Stimulated activated CD4-positive, alpha-beta T cell treated with anti-CD3 and anti-CD28 coated beads, Interleukin-15, amount 100 ng/mL, for 24 hours (primary cell): ENCODE measurements at places on chromosomes 11 and 22.
A peak's percentile ranks its signal among the peaks of the same experiment; 100 is the strongest.

- no peak for DNase-seq
These were observed 3.5 kb downstream of the CRYBB1 start for GRCh38 chr22:26614322-26614721.

DNA sequence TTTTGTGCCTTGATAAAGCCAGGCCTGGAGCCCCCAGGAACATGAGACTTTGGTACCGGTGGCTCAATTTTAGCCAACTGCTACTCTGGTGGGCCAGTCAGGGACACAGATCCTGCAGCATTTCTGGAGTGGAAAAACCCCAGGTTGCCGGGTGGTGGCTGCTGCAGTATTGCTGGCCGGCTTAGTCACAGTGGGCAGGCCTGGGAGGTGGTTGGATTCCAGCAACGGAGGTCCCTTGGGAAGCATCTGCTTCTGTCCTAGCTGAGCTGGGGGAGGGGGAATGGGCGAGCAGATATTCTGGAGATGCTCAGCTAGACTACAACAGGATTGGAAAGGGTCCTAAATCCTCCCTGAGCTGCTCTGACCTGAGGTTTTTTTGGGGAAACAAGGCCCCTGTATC lies 31.6 kb upstream of the ACCSL start:
- no peak for DNase-seq

DNA sequence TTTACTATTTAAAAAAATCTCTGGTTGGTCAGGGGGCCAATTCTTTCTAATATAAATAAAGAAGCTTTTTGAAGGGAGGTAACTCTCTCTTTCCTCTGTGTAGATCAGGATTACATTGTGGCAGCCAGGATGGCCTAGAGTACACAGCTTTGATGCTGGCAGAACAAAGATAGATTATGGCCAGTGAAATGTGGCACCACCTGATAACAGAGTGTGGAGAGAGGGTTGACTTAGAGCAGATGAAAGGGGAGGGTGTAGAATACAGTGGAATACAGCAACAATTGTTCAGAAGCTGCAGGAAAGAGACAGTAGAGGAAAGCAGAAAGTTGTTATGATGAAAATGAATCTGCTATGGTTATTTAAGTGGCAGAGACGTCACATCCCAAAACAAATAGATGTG lies 99.0 kb downstream of the FAR1 start:
- DNase-seq: no peak

- DNase-seq: no peak
These were observed 114.0 kb upstream of the PLET1 start for GRCh38 chr11:112374486-112375140.

GRCh38 chr11:34643846-34644245 lies 23.0 kb downstream of the EHF start:
- DNase-seq: no peak

- no peak for DNase-seq
These were observed 277.3 kb upstream of the FAT3 start for GRCh38 chr11:91947215-91947820.

- DNase-seq: no peak
These were observed 28.8 kb downstream of the SWAP70 start for GRCh38 chr11:9692691-9693090.

- DNase-seq: no peak
These were observed 350.3 kb upstream of the MPPED2 start for GRCh38 chr11:30936491-30936890.

- DNase-seq: no peak
These were observed 53.3 kb upstream of the CLDN5 start for GRCh38 chr22:19577422-19577966.

GRCh38 chr11:116331381-116331780 lies 441.4 kb downstream of the BUD13 start:
- no peak for DNase-seq

- no peak for DNase-seq
These were observed 60.5 kb downstream of the COMMD9 start for GRCh38 chr11:36228689-36229088.

- DNase-seq: no peak
These were observed 688 bp downstream of the SERPING1 start for GRCh38 chr11:57597916-57598830.

DNA sequence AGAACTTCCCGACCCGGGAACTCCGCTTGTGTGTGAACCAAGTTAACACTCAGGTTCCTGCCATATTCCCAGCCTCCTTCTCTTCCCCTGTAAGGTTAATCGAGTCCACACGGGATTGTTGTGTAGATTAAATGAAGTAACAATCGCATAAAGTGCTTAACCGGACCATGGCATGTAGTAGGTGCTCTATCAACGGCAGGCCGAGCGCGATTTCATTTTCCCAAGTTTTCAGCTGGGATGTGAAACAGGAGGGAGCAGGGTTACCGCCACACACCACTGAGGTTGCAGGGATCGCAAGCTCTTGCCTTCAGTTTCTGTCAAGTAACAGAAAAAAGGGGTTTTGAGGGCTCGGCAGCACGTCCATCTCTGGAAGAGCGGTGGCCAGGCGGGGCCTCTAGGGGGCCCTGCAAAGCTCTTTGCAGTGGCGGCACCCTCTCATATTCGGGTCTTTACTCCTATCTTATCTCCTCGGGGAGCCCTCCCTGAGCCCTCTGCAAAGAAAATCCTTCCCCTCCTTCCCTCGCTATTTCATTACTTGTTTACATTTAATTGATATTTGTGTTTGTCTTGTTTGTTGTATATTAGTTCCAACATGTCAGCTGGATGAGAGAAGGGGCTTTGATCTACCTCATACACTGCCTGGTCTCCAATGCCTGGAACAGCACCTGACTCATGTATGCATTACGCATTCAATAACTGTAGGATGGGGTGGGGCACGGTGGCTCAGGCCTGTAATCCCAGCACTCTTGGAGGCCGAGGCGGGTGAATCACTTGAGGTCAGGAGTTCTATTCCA lies 816 bp upstream of the PLEKHA7 start:
- DNase-seq: peak; percentile 34

GRCh38 chr11:17985517-17985916 lies 27.3 kb downstream of the SERGEF start:
- no peak for DNase-seq

DNA sequence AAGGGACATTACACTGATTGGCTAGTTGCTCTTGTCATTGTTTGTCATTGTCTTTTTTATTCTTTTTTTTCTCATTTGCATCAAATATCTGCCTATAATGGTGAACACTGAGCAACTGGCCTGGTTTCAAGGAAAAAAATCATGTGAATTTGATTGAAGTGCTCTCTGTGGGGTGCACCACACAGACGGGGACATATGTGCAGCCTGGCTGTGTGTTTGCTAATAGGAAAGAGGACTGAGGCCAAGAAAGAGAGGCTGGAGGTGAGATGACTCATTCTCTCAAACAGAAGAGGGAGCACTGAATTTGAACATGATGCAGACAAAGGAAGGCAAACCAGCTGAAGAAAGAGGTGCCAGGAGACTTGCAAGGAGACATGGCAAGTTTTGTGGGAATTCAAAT lies 684.9 kb upstream of the CCDC90B start:
- DNase-seq: no peak

DNA sequence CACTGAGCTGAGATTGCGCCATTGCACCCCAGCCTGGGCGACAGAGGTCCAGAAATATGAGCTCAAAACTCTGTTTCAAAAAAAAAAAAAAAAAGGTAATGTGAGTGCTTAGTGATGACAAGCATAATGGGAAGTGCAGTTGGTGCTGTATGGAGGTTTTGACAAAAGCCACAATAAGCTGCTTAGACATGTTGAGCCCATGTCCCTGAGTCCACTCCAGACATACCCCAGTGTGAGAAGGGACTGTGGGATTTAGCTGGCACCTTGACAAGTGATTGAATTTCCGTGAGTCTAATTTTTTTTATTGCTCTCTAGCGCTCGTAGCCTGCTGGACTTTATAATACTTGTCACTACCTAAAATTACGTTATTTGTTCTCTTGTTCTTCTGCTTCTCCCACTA lies 15.1 kb upstream of the LGR4 start:
- no peak for DNase-seq

- no peak for DNase-seq
These were observed 80.1 kb downstream of the LDLRAD3 start for GRCh38 chr11:36023922-36024321.

DNA sequence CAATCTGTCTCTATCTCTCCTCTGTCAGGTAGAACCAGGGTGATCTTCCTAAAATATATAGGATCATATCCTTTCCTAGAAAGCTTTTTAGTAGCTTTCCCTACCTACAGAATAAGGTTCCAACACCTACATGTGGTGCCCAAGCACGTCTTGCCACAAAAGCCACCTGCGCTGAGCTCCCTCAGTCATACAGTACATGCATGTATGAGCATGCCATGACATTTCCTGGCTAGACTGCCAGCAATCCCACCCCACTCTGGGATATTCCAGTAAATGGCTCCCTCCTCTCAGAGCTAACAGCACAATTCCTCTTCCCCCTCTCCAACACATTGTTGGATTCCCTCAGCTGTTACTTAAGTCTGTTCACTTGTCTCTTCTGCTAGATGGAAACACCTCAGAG lies 398.0 kb downstream of the TENM4 start:
- DNase-seq: no peak

- DNase-seq: no peak
These were observed 700.6 kb downstream of the METTL15 start for GRCh38 chr11:28808771-28809170.

GRCh38 chr11:102734650-102735049 lies 9.9 kb upstream of the MMP8 start:
- DNase-seq: no peak

- DNase-seq: no peak
These were observed 1.8 kb downstream of the UBQLN3 start for GRCh38 chr11:5507933-5508305.

DNA sequence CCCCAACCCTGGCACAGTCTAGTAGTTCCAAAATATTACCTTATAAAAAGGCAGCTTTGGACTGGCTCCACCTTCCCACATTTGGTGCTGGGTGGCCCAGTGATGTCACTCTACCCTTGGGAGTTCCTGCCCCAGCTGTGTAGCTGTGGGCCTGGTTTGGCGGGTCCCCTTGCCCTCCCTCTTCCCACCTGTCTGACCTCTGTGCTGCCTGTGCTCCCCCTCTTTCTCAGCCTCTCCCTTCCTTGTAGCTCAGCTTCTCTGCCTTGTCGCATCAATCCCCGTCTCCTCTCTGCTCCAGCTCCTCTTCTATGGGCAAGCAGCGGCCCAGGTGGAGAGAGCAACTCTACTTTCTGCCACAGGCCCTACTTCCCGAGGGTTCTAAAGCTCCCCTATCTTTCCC lies 54.6 kb downstream of the CHRDL2 start:
- DNase-seq: no peak

GRCh38 chr22:49786976-49787706 lies 40.5 kb downstream of the BRD1 start:
- DNase-seq: no peak

DNA sequence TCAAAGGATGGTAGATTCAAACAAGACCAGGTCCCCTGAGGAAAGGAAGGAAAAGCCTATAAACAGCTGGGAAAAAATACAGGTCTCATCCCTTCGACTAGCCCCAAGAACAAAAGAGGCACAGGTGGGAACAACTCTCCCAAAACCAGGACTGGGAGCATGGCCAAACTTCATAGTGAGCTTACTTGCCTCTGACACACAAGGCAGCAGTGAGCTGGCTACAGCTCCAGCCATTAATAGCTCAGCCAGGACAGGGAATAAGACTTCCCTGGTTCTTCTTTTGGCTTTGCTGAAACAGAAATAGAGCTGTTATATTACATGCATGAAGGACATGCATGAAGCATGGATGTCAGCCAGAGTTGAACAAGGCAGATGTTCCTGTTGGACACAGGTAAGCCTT lies at the start of gene OR10A2:
Gene OR10A2 (plus strand): TSS at position 97 of the 400 bp plus-strand sequence. CDS start 6,698 bp downstream, outside the sequence.
- no peak for DNase-seq
